ENCODE measurements at places on chromosomes 7 and 10. TPM values are rescaled to one million over a fixed set of nuclear protein-coding genes. Genes with fewer than 3 reads are reported as not detected.

Gene SUN3
- total RNA-seq: not detected

Gene DNAJC12
- 1.6 TPM for total RNA-seq

DNA sequence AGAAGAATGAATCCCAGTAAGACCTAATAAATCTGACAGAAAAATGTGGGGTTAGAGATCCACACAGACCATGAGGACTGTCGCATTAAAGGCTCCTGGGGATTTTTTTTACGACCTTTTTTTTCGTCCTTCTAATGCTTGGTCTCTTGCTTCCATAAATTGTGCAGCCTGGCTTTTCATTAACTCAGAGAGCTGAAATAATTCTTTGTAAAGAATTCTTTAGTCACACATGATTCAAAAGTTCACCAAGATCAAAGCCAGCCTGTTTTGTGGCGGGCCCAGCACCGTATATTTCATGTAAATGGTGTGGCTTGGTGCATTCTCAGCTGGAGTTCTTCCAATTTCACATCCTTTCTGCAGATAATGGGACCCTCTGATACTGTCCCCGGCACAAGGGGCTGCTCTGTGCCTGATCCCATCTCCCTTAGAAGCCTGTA lies 206.6 kb upstream of the BMPER start:
- H3K4me1 ChIP-seq: no peaks in the 10 kb centered on the region
- H3K36me3 ChIP-seq: no peaks in the 10 kb centered on the region
- DNase-seq: no peak
- H3K27me3 ChIP-seq: no peaks in the 10 kb centered on the region

DNA sequence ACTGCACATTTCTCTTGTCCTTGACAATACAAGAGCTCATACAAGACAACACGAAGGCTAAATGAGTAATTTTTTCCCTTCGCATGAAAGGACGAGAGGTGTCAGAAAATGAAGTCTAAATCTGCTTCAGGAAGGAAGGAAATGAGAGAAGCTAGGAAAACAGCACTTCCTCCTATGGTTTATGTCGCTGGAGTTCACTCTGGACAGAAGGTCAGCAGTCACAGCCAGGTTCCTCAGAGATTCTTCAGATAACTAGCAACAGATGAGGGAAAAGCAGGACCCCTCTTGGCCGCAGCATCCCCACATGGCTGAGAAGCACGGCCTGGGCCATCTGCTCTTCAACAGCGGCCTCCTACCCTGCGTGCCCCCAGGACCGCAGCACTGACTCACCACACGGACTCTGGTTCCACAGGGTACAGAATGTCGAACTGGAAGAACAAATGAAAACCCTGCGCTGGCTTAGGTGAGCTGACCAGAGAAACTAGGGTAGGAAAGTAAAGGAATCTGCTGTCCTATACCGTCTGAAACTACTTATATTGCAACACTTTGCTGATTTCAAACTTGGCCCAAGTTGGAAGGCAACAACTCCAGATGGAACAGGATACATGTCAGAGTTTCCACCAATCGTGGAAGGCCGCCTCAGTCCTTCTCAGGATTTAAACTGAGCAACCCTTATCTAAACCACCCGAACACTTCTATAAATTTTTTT lies 26.3 kb downstream of the DNMBP start:
- DNase-seq: no peak
- H3K36me3 ChIP-seq: no peaks in the 10 kb centered on the region
- peaks cover 27% of the 10 kb centered on the region for H3K4me1 ChIP-seq
- no peak overlapping the region for H3K4me3 ChIP-seq
- no peaks in the 10 kb centered on the region for H3K27me3 ChIP-seq

DNA sequence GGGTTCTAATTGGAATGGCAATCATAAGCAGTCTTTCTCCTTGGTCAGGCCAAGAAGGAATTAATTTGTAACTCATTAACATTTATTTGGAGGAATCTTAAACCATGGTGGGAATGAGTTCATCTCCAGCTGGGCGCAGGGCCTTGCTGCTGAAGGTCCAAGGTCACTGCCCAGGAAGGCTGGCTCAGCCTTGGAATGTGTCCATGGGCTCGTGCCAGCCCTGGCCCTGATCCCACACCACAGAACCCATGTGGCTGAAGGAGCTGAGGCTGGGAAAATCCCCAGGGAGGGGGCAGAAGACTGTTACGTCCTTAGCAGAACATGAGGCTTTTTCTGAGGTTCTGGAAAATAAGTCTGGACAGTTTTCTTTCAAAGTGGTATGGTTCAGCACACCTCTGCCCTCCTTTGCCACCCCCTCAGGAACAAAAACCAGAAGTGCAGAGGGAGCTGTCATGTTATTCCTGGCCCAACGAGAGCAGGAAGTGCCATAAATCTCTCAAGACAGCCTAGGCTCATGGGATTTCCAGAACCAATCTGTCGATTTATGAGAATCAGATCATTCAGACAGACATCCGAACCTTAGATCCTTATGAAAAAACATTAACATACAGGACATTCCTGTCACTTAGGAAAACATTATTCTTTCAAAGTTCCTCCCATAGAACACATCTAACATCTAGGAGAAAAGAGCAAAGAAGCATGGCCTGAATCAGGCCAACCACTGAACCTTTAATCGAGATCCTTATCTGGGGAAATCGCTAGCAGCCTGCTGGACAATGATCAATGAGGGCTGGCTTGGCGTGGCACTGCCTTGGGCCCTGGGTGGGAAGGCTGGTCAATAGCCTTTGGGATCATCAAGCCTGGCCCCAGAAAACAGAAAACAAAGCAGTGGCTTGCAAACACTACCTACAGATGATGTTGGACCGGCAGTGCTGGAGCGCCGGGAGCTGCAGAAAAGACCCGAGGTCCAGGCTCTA lies 134.3 kb downstream of the TAX1BP1 start:
- no peaks in the 10 kb centered on the region for H3K27me3 ChIP-seq
- peaks cover 10% of the 10 kb centered on the region for H3K4me1 ChIP-seq

Gene MXI1
- 34.7 TPM for total RNA-seq

GRCh38 chr10:37640301-37640700 lies 217.1 kb downstream of the ZNF248 start:
- no peaks in the 10 kb centered on the region for H3K4me1 ChIP-seq
- DNase-seq: no peak
- H3K36me3 ChIP-seq: no peaks in the 10 kb centered on the region
- no peaks in the 10 kb centered on the region for H3K27me3 ChIP-seq
- H3K27ac ChIP-seq: no peak overlapping the region
- H3K4me3 ChIP-seq: no peak overlapping the region

- peaks cover 11% of the 10 kb centered on the region for H3K36me3 ChIP-seq
- no peaks in the 10 kb centered on the region for H3K27me3 ChIP-seq
- H3K27ac ChIP-seq: no peak overlapping the region
- H3K4me1 ChIP-seq: no peaks in the 10 kb centered on the region
- no peak overlapping the region for H3K4me3 ChIP-seq
- no peak for DNase-seq
Measured at GRCh38 chr7:66867198-66867790, 53.7 kb upstream of the TMEM248 start.

Gene RAB19
- 2.9 TPM for total RNA-seq

DNA sequence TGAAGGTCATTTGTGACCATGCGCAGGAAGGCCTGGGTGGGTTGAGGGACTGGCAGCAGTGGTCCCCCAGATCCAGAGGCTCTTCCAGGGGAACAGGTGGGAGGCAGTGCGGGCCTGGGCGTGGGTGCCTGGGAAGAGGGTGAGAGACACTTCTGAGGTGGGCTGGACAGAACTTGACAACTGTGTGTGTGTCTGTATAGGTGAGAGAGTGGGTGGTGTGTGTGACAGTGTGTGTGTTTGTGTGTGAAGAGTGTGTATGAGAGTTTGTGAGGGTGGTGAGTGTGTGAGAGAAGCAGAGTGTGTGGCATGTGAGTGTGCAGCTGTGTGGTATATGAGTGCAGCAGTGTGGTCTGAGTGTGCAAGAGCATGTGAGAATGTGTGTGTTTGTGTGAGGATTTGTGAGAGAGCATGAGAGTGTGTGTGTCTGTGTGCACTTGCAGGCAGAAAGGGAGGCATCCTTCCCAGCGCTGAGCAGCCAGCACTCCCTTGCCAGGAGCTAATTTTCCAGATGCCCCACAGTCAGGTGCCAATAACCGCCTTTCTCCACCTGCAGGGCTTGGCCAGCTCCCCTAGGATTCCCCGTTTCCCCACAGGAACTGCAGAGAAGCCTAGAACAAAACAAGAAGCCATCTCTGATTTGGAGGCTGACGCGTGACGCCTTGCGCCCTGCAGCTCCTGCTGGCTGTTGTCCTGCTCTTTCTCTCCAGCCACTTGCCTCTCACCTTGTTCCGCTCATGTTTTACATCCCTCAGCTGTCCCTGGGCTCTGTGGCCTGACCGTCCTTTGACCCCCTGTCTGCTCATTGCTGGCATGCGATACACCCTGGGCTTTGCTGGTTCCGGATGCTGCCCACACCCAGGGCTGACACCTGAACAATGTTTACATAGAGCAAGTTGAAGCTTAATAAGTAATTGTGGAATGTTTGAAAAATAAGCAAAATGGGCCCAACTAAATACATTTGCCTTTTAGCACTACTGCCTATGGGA lies 88.0 kb downstream of the TMEM178B start:
- H3K36me3 ChIP-seq: no peaks in the 10 kb centered on the region
- no peaks in the 10 kb centered on the region for H3K4me1 ChIP-seq
- H3K4me3 ChIP-seq: no peak overlapping the region
- no peak overlapping the region for H3K27ac ChIP-seq
